ENCODE measurements at places on chromosomes 6 and 20.
A peak's percentile ranks its signal among the peaks of the same experiment; 100 is the strongest.

- DNase-seq, result no peak
Observed at GRCh38 chr20:48709058-48709691, 118.6 kb downstream of the PREX1 start.

DNA sequence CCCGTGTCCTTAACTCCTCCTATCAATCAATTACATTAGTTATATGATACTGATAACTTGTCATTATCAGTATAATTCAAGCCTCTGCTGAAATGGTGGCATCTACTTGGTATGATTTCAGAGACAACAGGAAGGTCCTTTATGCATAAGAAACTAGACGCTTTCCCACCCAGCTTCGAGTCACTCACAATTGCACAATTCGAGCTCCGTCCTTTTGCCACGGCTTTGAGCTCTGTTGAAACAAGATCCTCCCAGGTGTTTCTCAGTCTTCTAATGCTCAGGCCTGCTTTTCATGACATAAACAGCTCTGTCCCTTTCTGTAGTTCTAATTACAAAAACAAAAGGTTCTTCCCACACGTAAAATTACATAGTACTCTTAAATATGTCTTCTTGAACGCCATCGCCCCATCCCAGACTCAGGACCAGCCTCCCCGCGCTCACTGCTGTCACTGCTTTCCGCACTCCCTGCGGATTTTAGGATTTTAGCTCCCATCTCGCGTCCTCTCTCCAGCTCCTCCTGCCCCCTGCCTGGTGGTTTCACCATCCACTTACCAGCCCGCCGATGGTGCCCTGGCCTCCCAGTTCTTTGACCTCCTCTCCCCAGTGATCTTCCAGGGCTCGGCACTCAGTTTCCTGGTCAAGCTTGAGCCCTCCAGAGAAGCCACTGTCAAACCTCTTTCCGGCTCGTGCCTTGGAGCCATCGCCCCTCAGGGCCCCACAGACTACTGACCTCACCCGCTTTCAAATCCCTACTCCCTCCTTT is 23.2 kb upstream of the PNPLA1 start:
- no peak for DNase-seq

- no peak for DNase-seq
Observed at GRCh38 chr20:51505566-51505965, 37.0 kb downstream of the NFATC2 start.

DNA sequence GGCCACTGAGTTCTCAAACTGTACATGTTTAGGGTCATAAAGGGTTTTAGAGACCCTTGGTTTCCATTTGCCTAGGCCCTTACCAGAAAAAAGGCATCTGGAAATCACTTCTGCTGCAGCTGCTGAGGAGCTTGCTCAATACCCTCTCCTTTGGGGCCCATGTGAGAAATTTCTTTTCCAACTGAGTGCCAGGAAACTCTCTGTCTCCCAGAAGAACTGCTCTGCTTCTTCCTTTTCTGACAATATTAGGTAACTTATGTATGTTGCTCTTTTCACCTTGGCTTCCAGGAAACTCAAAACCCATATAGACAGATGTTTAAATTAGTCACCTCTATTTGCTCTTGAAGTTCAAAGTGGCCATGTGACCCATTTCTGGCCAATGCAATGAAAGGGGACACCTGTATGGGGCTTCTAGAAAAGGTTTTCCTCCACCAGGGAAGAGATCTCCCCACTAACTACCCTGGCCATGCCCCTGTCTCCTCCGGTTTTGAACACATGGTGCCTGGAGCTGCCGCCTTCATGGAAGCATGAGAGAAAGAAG is 121.6 kb downstream of the PREX1 start:
- no peak for DNase-seq

DNA sequence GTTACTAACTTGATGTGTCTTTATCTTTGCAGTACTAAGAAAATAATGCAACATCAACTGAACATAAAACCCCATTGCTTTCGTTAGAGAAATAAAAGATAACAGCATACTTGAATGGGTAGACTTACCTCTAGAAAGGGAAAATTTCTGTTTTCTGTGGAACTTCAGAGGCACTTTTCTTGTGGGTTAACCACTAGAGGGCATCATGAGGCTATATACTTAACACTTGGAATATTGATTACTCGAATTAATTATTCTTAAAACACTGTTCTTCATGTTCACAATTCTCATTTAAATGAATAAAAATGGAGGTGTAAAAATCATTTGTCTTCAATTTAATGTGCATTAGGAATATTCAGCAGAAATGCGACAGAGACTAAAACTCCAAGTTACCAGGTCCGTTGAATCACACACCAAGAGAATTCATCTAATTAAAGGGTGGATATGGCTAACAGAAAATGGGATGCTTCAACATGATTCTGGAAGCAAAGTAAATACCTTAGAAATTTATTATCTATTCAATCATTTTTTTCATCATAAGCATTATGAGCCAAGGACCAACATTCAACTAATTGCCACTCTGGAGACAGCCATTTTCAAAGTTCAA is 330.8 kb upstream of the PREP start:
- DNase-seq, result peak; percentile 29

DNA sequence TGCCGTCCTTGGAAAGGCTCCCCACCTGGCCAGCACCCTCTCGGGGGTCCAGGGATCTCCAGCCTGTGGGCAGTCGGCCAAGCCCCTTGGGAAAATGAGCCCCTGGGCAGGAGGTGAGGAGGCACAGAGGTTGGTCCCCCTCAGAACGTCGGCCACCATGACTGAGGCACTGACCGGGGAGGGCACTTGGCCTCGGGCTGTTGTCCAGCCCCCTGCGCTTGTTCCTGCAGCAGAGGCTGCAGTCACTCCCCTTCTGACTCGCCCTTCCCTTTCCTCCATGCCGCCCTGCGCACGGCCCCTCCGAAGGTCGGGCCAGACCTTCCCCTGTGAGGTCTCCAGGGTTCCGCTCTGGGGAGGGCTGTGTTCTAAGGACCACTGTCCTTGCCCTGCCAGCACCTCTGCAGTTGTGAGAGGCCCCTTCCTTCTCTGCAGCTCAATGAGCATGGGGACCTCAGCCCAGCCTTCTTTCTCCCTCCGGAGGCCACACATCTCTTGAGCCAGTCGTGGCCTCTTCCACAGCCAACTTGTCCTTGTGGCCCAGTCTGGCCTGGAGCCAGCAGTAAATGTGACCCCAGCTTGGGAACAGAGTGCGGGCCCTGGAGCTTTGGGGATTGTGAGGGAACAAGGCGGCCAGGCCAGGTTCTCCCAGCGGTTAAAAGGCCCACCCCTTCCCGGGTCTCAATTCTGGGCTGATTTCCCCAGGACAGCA is 195.5 kb downstream of the DLL1 start:
- DNase-seq, result no peak

DNA sequence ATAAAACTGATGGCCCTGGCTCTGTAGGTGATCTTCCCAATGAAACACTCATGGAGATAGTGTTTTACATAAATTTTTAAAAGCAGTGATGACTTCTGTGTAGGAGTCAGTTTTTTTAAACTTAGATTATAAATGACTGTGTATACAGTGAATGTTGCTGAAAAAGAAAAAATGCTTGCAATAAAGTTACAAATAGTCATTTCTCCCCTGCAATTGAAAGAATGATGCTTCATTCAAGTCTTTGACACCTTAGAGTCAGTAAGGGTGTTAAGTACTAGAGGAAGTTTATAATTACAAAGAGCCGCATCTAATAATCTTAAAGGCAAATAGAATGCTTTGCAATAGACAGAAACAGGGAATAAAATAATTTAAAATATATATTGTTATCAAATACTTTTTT is 27.6 kb downstream of the ZNF292 start:
- no peak for DNase-seq

- peak; percentile 87 for DNase-seq
Observed at GRCh38 chr6:43770372-43771209, 580 bp downstream of the VEGFA start.

- no peak for DNase-seq
Observed at GRCh38 chr6:71045296-71045695, 88.4 kb upstream of the B3GAT2 start.

DNA sequence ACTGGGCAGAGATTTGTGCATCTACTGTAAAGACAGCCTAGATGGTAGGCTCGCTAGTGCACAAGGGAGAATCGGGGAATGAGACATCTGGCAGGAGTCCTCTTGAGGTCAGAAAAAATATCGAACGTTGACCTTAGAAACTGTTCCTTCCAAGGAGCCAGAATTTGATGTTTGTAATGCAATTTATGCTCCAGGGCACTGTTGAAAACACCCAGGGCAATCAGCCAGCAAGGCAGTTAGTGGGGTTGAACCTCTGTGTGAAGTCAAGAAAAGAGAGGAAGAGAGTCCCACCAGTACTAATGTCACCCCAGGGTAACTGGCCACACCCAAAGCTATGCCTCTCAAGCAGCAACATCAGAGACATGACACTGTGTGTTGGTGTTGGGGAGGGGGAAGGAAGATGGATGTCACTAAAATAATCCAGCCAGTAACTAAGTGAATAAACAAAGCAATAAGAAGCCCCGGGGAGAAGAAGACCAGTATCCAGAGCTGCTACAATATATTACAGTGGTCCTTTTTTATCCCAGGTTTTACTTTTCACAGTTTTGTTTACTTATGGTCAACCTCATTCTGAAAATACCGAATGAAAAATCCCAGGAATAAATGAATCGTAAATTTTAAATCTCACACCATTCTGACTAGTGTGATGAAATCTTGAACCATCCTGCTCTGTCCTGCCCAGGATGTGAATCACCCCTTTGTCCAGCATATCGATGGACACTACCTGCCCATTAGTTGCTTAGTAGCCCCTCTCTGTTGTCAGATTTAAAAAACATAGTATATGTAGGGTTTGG is 32.9 kb upstream of the PDE10A start:
- DNase-seq, result no peak

- DNase-seq, result peak; percentile 37
Observed at GRCh38 chr6:52261229-52261628, 16.9 kb upstream of the IL17F start.

DNA sequence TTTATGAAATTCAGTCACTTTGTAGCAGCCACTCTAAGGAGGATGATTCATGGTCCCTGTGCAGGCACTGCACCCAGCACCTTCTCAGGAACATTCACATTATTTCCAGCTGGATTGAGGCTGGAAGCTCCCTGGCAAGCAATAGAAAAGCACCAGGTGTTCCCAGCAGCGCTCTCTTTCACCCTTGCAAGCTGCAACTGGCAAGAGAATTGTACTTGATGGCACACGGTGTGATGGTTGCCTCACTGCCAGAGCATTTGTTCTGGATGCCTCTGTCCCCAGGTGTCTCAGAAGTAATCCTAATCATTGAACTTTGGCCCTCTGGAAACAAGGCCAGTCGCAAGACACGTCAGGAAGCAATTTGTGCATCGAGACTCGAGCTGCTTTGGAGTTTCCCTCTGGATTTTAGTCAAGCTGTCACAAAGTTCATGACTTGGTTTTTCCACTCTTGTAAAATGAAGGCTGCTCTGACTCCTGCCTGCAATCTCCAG is 24.9 kb upstream of the PHACTR2 start:
- no peak for DNase-seq

DNA sequence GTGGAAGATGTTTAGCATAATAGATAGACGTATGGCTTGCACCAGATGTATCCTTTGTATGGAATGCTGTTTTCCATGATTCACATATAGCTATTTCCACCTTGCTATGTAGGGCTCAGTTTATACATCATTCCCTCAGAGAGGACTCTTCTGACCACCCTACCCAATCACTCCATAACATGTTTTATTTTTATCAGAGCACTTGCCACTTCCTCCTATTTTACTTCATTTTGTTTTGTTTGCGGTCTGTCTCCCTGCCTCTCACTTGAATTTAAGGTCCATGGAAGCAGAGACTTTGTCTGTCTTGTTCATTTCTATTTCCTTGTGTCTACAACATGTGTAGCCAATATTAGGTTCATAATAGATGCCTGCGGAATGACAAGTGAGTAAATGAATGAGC is 266.9 kb upstream of the CITED2 start:
- no peak for DNase-seq

GRCh38 chr6:642805-643204 is 14.1 kb downstream of the HUS1B start:
- no peak for DNase-seq

DNA sequence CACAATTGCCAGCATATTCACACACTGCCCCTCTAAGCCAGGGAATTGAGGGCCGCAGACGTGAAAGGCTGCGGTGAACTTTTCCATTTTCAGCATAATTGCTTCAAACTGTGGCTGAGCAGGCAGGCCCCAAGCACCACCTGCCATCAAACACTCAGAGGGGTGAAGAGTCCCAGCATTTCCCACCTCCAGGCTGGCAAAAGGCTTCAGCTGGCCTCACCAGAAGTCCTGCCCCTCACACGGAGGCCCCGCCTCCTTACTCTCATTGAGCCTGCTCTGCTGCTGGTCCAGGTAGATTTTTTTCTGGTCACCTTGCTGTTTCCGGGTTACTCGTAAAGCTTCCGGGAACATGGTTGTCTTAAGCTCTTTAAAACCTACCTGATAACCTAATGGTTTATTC is 52.0 kb upstream of the PRELID3B start:
- DNase-seq, result no peak

GRCh38 chr20:24132246-24132645 is 143.7 kb upstream of the GGTLC1 start:
- no peak for DNase-seq

DNA sequence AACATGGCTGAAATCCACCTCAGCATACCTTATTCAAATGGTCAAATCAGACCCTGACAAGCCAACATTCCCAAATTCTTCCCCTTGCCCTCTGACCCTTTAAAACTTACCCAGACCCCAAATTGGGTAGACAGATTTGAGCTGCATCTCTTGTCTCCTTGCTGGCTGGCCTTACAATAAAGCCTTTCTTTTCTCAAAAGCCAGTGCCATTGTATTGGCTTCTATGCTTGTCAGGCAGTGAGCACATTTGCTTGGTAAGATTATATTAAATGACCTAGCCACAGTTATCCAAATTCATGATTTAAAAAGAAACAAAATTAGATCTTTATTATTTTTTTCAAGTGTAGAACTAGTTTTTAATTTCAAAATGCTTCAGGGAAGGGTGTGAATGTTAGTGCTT is 67.8 kb upstream of the FAM83B start:
- DNase-seq, result no peak

- peak; percentile 40 for DNase-seq
Observed at GRCh38 chr6:6734479-6735465, 146.3 kb downstream of the LY86 start.

DNA sequence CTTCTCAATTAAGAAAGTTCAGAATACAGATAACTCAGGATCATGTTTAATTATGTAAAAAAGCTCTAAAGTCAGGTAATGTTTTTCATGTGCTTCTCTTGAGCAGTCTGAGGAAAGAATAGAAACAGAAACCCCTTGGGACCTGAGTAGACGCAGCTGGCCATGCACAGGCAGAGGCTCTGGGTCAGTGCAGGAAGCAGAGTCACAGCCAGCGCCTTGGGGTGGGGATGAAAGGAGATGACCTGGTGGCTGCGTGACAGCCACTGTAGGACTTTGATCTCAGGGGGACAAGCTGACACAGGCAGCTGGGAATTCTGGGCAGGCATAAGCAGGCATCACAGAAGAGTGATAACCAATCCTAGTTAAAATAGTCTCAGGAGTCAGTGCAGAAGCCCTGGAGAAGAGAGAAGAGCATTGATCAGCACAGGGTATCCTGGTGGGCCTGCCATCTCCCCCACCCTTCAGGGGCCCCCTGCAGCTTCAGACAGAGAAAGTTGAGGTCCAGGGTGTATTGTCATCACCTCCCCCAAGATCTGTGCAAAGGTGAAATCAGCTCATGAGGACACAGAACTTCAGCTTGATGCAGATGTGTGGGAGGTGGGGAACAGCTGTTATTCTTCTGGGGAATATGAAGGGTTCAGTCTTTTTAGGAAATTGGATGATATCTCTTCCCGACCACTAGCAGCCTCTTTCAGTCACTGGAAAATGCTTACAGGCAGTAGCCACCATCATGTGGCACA is 6.4 kb downstream of the HLA-DQB1 start:
- no peak for DNase-seq
